ENCODE measurements at places on chromosomes 3 and 15. TPM values are rescaled to one million over a fixed set of nuclear protein-coding genes. Genes with fewer than 3 reads are reported as not detected.

CLDND1 gene
- 152 TPM for total RNA-seq

PLCH1 gene
- 1.2 TPM for total RNA-seq

LRRK1 gene
- 21.8 TPM for total RNA-seq

SLC2A2 gene
- not detected for total RNA-seq

GOLGA8R gene
- total RNA-seq: 4.6 TPM

CAPN3 gene
- 42.9 TPM for total RNA-seq

GPR156 gene
- 0.20 TPM for total RNA-seq

RASL12 gene
- 8.8 TPM for total RNA-seq
